Endothelial cell (in vitro differentiated cells): ENCODE measurements at places on chromosomes 1 and 21. TPM values are rescaled to one million over a fixed set of nuclear protein-coding genes. Genes with fewer than 3 reads are reported as not detected.
A peak's percentile ranks its signal among the peaks of the same experiment; 100 is the strongest.

EPHB2 gene
- total RNA-seq: 10.7 TPM

DNA sequence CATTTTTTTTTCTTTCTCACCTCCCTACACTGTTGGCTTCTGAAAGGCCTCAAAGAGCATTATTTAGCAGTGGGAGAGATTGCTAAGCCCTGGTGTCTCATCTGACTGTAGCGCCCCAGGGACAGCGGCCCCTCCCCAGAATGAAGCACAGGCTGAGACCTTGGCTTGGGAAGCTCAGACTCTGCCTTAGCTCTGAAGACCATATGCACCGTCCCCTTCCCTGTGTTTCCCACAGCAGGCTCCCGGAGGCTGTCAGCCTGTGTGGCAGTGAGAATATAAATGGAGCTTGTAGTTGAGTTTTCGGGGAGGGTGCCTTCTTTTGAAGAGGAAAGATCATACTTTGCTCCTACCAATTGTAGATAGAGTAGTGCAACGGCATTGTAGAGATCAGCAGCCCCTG lies 25.3 kb downstream of the SMYD2 start:
- peaks cover 26% of the 10 kb centered on the region for H3K4me1 ChIP-seq
- H3K27ac ChIP-seq: no peak overlapping the region
- H3K4me3 ChIP-seq: no peak overlapping the region
- no peak for DNase-seq
- peaks cover 1% of the 10 kb centered on the region for H3K27me3 ChIP-seq
- H3K36me3 ChIP-seq: peaks cover 3% of the 10 kb centered on the region

- peak within 1 kb of the TSS; percentile 67 for H3K27ac ChIP-seq
- H3K27me3 ChIP-seq: peaks cover 6% of the 10 kb centered on the region
- no peak within 1 kb of the TSS for H3K4me3 ChIP-seq
- no peak for DNase-seq
Observed at GRCh38 chr1:27374362-27375086, at the start of gene FCN3. TSS of gene FCN3 (minus strand) at chr1:27374824. CDS start at chr1:27374818, 6 bp downstream.

DNA sequence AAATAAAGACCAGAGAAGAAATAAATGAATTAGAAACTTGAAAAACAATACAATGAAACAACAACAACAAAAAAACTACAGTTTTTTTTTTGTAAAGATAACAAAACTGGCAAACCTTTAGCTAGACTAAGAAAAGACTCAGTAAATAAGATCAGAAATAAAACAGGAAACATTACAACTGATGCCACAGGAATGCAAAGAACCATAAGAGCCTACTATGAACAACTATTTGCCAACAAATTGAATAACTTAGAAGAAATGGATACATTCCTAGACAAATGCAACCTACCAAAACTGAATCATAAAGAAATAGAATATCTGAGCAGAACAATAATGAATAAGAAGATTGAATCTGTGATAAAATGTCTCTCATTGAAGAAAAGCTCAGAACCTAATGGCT lies 742.0 kb downstream of the ADGRL2 start:
- H3K27ac ChIP-seq: no peak overlapping the region
- no peak for DNase-seq
- no peaks in the 10 kb centered on the region for H3K36me3 ChIP-seq
- H3K27me3 ChIP-seq: no peaks in the 10 kb centered on the region
- H3K4me1 ChIP-seq: no peaks in the 10 kb centered on the region

DNA sequence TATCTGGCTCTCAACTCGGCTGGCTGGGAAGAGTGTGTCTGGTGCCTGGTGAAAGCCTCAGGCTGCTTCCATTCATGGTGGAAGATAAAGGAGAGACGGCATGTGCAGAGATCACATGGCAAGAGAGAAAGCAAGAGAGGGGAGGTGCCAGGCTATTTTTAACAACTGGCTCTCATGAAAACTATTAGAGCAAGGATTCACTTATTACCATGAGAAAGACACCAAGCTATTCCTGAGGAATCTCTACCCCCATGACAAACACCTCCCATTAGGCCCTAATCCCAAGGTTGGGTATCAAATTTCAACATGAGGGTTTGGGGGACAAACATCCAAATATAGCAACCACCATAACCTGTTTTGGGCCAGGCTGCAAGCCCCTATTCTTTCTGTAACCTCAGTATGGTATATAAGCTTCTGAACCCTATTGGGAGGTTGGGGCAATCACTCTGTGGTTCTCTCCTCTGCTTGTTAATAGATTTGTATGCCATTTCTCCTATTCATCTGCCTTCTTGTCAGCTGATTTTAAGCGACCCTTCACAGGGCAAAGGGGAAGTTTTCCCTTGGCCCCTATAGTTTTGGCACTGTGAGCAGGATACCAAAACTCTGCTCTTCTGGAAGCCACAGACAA lies 179.0 kb upstream of the TNR start:
- H3K36me3 ChIP-seq: peaks cover 14% of the 10 kb centered on the region
- peaks cover 3% of the 10 kb centered on the region for H3K4me1 ChIP-seq
- no peak overlapping the region for H3K4me3 ChIP-seq
